ENCODE measurements at places on chromosomes 3 and 15. TPM values are rescaled to one million over a fixed set of nuclear protein-coding genes. Genes with fewer than 3 reads are reported as not detected.

Gene CASR
- total RNA-seq = 54.0 TPM

Gene GUCA1C
- not detected for total RNA-seq

Gene MYRIP
- 6.2 TPM for total RNA-seq

Gene RGMA
- 17.5 TPM for total RNA-seq

Gene LSAMP
- total RNA-seq = 11.4 TPM

Gene WWTR1
- total RNA-seq = 82.8 TPM

Gene ACTL6A
- total RNA-seq = 25.6 TPM

All from mucosa of gallbladder (tissue), 1 donor.